H9 (cell line): ENCODE measurements at places on chromosomes 1 and 21. TPM values are rescaled to one million over a fixed set of nuclear protein-coding genes. Genes with fewer than 3 reads are reported as not detected.

HENMT1 gene
- 6.2 and 6.6 TPM in 2 replicates for total RNA-seq

IGFN1 gene
- not detected in 2 replicates for total RNA-seq

ECM1 gene
- 0.88 and 1.4 TPM in 2 replicates for total RNA-seq

TBX19 gene
- 0.37 and 0.48 TPM in 2 replicates for total RNA-seq

AKIRIN1 gene
- total RNA-seq: 235 and 237 TPM in 2 replicates

S100A7A gene
- total RNA-seq: not detected in 2 replicates

NHLH2 gene
- total RNA-seq: 1.1 and 1.2 TPM in 2 replicates

SASS6 gene
- 14.2 and 15.2 TPM in 2 replicates for total RNA-seq

- no peak overlapping the region for H3K4me3 ChIP-seq
- no peaks in the 10 kb centered on the region for H3K36me3 ChIP-seq
- no peak overlapping the region for H3K27ac ChIP-seq
- no peak for DNase-seq
Observed at GRCh38 chr1:175530622-175531375, 212.6 kb downstream of the TNR start.

DNA sequence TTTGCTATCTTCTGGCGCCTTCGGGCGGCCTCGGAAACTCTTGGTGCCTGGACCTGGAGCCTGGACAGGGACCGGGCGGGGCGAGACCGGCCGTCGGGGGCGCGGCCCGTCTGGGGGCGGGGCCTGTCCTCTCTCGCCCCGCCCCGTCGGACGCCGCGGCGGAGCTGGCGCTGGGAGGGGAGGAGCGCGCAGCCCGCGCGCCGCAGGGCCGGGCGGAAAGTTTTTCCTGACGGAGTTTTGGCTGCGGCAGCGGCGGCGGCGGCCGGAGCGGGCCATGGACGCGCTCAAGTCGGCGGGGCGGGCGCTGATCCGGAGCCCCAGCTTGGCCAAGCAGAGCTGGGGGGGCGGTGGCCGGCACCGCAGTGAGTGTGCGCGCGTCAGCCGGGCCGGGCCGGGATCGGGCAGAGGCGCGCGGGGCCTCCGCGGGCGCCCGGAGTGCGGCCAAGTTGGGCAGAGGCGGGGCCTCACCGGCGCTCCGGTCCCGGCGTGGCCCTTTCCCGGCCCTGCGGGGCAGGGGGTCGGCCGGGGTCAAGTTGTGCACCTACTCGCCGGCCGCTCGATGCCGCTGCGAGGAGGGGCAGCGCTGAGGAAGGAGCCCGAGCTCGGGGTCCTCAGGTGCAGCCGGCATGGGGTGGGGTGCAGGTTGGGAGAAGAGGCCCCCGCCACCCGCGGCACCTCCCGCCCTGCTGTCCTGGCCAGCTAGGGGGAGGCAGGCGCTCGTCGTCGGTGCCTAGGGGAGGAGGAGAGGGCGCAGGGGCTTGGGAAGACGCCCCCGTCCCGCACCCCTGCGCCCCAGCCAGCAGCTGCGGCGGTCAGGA lies at the start of gene LDLRAP1:
Gene LDLRAP1, plus strand, starts transcription at position 182 of the 818 bp plus-strand sequence. Its CDS starts 93 bp downstream, at position 275.
- no peaks in the 10 kb centered on the region; the same call in 1 of the 2 replicates for H3K27me3 ChIP-seq
- peak within 1 kb of the TSS; percentile 81 for H3K4me3 ChIP-seq
- peaks cover 3% of the 10 kb centered on the region; the same call in 1 of the 2 replicates for H3K4me1 ChIP-seq
- H3K36me3 ChIP-seq: no peaks in the 10 kb centered on the region

GRCh38 chr21:39346206-39346605 lies 2.7 kb downstream of the HMGN1 start:
- H3K4me3 ChIP-seq: peak overlapping the region; percentile 90
- peaks cover 8% of the 10 kb centered on the region; the same call in 1 of the 2 replicates for H3K4me1 ChIP-seq
- peaks cover 66% of the 10 kb centered on the region for H3K36me3 ChIP-seq
- DNase-seq: no peak
- no peak overlapping the region for H3K27ac ChIP-seq
- H3K27me3 ChIP-seq: no peaks in the 10 kb centered on the region

DNA sequence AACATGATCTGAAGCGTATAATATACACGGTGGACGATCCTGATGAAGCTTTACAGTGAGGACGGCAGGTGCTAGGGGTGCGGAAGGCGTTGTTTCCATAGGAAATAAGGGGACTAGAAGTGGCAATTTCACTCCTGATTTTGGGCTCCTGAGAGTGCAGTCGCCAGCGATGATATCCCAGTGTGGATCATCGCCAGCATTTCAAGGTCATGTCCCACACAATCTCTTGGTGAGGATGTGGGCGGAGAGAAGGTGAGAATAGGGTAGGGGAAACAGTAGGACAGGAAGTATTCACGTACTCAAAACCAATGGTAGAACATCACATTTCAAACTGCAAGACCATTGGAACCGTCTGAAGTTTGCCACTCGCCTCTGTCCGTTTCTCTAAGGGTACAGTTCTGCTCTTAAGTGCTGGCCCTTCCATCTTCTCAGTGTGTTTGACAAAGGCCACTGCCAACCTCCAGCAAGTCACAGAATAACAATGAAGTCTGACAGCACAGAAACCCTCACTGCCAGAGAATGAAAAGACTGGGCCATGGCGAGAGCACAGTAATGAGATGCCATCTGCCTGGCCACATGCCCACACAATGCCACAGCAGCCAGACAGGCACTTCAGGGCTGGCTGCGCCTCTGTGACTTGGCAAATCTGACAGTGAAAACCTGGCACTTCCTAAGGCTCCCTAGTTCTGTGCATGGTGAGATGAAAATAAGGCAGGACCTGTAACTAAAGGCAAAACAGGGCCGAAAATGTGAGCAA lies 27.9 kb downstream of the PCSK9 start:
- H3K27me3 ChIP-seq: no peaks in the 10 kb centered on the region
- H3K36me3 ChIP-seq: peaks cover 46% of the 10 kb centered on the region
- no peaks in the 10 kb centered on the region for H3K4me1 ChIP-seq

- H3K27ac ChIP-seq: no peak overlapping the region
- H3K36me3 ChIP-seq: no peaks in the 10 kb centered on the region
- H3K4me3 ChIP-seq: no peak overlapping the region
- no peak for DNase-seq
- no peaks in the 10 kb centered on the region for H3K27me3 ChIP-seq
Observed at GRCh38 chr1:8955406-8955805, 9.7 kb downstream of the CA6 start.

DNA sequence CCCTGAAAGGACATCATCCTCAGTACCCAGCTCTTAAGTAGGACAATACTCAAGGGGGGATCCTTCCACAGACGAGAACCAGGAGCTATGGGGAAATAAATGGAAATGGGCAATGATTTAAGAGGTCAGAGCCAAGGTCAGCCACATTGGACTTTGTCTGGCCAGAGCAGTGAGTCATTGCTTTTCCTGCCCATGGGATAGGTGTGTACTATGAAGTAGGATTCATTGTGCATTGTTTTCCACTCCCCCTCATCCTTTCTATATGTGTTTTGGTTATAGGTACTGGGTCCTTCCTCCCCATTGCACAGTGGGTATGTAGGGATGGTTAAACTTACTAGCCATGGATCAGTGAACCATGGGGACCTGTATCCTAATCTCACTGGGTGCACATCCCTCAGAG lies 328.9 kb upstream of the USP25 start:
- no peak overlapping the region for H3K27ac ChIP-seq
- H3K27me3 ChIP-seq: no peaks in the 10 kb centered on the region
- no peaks in the 10 kb centered on the region for H3K36me3 ChIP-seq
- H3K4me3 ChIP-seq: no peak overlapping the region
- DNase-seq: no peak

- H3K4me1 ChIP-seq: no peaks in the 10 kb centered on the region; the same call in 1 of the 2 replicates
- H3K4me3 ChIP-seq: peak within 1 kb of the TSS; percentile 94
- peak; percentile 56 for DNase-seq
- H3K27ac ChIP-seq: no peak within 1 kb of the TSS
Observed at GRCh38 chr1:155127105-155127966, at the start of gene EFNA1. TSS of gene EFNA1 (plus strand) at chr1:155127876. CDS start at chr1:155127978, 102 bp downstream.

DNA sequence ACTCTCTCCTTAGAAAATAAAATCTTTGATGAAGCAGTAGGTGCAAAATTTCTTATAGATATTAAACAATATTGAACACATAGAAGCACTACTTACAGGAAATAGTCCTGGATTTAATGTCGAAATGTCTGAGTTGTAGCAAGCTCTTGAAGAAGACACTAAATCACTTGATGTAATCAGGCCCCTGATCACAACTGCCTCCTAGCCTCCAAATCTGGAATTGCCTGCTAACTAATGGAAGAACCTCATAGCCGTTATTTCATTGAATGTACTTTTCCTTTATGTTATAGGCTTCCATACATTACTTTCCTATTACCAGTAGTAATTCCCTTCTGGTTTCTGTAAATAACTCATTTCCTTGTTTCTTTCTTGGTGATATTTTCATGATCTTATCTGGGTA lies 675.7 kb upstream of the CHRM3 start:
- no peaks in the 10 kb centered on the region; the same call in 1 of the 2 replicates for H3K27me3 ChIP-seq
- H3K27ac ChIP-seq: no peak overlapping the region
- H3K4me3 ChIP-seq: no peak overlapping the region
- no peaks in the 10 kb centered on the region for H3K4me1 ChIP-seq
- no peak for DNase-seq

- H3K27ac ChIP-seq: no peak overlapping the region
- no peaks in the 10 kb centered on the region for H3K4me1 ChIP-seq
- no peak for DNase-seq
Observed at GRCh38 chr1:174692313-174692712, 244.5 kb downstream of the GPR52 start.

GRCh38 chr1:92951141-92951582 lies 10.1 kb downstream of the DIPK1A start:
- no peaks in the 10 kb centered on the region for H3K36me3 ChIP-seq
- H3K27ac ChIP-seq: no peak overlapping the region
- no peak overlapping the region for H3K4me3 ChIP-seq
